Activated CD8-positive, alpha-beta T cell treated with anti-CD3 and anti-CD28 coated beads, Interleukin-2, amount 10 ng/mL, durations not matched to agents 7 days and 5 days (primary cell): ENCODE measurements at places on chromosomes 12 and 14.

DNA sequence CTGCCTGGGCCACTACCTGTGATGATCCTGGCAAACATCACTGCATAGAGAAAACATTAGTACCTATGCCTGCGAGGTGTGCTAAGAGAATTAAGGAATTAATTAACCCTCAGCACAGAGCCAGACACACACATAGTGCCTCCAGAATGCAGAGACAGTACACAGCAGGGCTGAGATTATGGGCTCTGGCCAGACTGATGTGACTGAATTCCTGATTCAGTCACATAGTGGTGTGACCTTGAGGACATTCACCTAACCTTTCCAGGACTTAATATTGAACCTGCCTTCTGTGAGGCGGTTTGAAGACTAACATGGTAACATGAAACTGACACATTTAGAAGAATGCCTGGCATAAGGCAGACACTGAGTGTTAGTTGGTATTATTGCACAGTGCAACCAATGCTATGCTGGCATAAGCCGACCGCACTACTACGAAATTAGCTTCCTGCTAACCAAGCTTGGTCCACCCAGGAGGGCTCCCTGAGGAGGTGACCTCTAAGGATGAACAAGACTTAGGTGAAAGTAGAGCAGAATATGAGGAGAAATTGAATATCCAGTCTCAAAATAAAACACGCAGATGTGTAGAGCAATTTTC, 32.0 kb upstream of the SELPLG start:
- no peak overlapping the region for H3K4me3 ChIP-seq
- H3K27ac ChIP-seq = no peak overlapping the region
- H3K36me3 ChIP-seq = peaks cover 5% of the 10 kb centered on the region
- no peaks in the 10 kb centered on the region for H3K27me3 ChIP-seq
- DNase-seq = no peak

DNA sequence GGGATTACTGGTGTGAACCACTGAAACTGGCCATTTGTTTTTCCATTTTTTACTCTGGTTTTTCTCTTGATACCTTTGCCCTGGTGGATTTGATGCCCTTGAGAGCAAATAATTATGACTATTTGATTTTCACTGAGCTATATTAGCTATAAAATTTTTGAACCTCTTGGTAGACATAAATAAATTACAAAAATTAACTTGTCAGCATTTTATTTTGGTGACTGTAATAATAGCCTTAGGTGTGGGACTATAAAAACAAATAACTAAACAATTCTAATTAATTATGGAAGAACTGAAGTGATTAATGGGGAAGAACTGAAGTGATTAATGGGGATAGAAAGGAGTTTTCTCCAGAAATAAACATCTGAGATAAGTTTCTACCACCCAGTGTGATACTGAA, 62.7 kb downstream of the CAND1 start:
- H3K27me3 ChIP-seq = no peaks in the 10 kb centered on the region
- DNase-seq = no peak
- peaks cover 5% of the 10 kb centered on the region for H3K4me1 ChIP-seq
- H3K27ac ChIP-seq = no peak overlapping the region
- no peak overlapping the region for H3K4me3 ChIP-seq

- peaks cover 7% of the 10 kb centered on the region for H3K36me3 ChIP-seq
- H3K27ac ChIP-seq = peak overlapping the region; percentile 98
- H3K4me3 ChIP-seq = peak overlapping the region; percentile 82
These were observed 878 bp upstream of the R3HDM2 start for GRCh38 chr12:57431654-57432188.

DNA sequence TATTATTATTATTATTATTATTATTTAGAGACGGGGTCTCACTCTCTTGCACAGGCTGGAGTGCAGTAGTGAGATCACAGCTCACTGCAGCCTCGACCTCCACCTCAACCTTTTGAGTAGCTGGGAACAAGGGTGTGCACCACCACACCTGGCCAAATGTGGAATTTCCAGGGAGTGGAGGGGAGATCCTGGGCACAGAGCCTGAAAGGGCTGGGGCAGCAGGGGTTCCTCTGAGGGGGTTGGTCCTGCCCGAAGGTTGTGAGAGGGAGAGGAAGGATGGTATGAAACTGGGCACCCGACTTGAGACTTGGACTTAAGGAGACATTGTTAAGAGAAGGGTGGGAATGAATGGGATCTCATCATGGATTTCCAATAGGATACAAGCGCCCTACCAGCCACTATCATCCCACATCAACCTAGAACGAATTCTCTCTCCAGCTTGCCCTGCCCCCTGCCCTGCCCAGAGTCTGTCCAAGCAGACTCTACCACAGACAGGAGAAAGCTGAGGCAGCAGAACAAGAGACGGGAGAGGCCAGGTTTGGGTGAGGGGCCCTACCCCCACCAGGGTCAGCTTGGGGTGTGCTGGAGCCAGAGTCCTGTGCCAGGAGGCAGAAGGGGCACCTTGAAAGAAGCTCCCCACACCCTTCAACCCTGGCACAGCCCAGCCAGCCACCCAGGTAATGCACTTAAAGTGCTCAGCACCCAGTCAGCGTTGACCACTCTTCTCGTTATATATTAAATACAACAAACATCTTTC, 2.4 kb upstream of the DYNC1H1 start:
- H3K4me1 ChIP-seq = peaks cover 30% of the 10 kb centered on the region
- peaks cover 3% of the 10 kb centered on the region for H3K27me3 ChIP-seq
- no peak overlapping the region for H3K4me3 ChIP-seq
- peaks cover 5% of the 10 kb centered on the region for H3K36me3 ChIP-seq

DNA sequence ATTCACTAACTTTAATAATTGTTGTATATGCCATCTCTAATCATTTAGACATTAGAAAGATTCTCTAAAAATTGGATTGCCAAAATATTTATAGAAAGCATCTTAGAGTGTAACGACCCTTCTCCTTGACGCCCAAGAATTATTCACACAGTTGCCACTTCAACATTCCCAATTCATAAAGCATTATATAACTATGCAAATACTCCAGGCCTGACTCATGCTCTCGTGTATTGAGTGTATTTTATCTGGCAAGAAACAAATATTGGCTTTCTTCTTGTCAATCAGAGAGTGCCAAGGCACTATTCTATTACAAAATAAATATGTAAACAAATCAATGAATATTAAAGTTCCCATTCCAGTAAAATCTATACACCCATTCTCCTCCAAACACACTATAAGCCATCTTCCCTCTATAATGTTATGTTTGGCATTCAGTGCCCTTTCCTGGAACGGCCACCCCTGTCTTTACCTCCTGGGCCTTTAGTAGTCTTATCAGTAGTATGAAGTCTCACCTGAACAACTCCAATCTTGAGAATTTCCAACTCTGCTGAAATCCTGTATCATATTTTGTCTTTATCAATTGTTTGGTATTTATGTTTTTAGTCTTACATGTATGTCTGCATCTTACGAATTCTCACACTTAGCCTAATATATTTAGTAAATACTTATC, 182.6 kb downstream of the PIK3C2G start:
- no peaks in the 10 kb centered on the region for H3K36me3 ChIP-seq
- H3K27me3 ChIP-seq = no peaks in the 10 kb centered on the region
- H3K4me1 ChIP-seq = no peaks in the 10 kb centered on the region
- no peak for DNase-seq
- H3K27ac ChIP-seq = no peak overlapping the region
- H3K4me3 ChIP-seq = no peak overlapping the region

DNA sequence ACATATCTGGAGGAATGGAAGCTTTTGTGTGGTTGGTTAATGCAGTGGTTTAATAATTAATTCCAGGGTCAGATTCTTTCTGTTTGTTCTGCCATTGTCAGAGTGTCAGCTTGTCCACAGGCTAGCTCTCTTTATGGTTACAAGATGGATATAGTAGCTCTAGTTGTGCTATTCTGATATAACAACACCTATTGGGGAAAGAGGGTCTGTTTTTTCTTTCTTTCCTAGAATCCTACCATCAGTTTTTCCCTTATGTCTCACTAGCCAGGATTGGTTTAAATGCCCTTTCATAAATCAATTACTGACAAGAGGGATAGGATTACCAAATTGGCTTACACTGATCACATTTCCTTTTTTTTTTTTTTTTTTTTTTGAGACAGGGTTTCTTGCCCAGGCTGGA, 27.8 kb downstream of the CNOT2 start:
- no peak overlapping the region for H3K4me3 ChIP-seq
- no peak for DNase-seq
- peaks cover 24% of the 10 kb centered on the region for H3K4me1 ChIP-seq
- H3K36me3 ChIP-seq = peaks cover 40% of the 10 kb centered on the region

DNA sequence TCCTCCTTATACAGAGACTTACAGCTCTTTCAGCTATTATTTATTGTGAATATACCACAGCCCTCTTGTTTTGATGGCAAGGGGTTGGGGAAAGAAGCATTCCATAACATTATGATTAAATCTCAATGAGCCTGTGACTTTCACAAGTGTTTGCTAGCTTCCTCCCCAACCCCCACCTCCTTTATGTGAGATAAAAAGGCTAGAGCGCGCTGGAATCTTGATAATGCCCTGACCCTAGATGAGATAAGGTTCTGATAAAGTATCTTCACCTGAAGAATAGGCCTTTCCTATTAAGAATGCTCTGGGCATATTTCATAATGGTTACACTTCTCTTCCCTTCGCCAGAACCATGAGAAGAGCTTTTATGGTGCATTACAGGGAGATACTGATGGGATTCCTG, 236.8 kb downstream of the CCDC91 start:
- no peaks in the 10 kb centered on the region for H3K36me3 ChIP-seq
- H3K4me3 ChIP-seq = no peak overlapping the region
- DNase-seq = no peak
- no peaks in the 10 kb centered on the region for H3K4me1 ChIP-seq
- no peaks in the 10 kb centered on the region for H3K27me3 ChIP-seq

DNA sequence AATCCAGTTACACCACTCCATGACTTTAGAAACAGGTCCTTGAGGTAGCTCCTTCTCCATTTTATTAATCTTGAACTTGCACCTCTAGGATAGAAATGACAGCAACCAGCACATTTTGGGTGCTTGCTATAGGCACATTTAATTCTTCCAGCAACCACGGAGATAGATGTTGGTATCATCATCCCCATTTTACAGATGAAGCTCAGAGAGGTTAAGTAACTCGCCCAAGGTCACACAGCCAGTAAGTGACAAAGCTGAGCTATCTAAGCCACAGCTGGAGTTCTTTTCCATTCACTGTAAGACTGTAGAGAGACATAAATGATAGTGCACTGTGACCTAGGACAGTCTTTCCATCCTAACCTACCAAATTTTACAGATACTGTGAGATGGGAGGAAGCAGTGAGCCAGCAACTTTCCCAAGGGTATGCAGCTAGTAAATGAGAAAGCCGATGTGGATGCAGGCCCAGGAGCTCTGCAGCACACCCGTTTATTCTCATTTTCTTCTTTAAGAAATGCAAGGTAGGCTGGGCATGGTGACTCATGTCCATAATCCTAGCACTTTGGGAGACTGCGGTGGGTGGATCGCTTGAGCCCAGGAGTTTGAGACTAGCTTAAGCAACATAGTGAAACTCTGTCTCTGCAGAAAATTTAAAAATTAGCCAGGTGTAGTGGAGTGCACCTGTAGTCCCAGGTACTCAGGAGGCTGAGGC, 103.2 kb downstream of the TBX5 start:
- H3K27ac ChIP-seq = no peak overlapping the region
- H3K27me3 ChIP-seq = no peaks in the 10 kb centered on the region
- no peaks in the 10 kb centered on the region for H3K4me1 ChIP-seq

GRCh38 chr14:37597914-37598746, 2.7 kb downstream of the TTC6 start:
- H3K36me3 ChIP-seq = peaks cover 11% of the 10 kb centered on the region
- H3K27me3 ChIP-seq = peaks cover 65% of the 10 kb centered on the region
- no peak overlapping the region for H3K27ac ChIP-seq
- H3K4me1 ChIP-seq = peaks cover 21% of the 10 kb centered on the region

GRCh38 chr12:77382096-77382742, 316.9 kb upstream of the E2F7 start:
- H3K27me3 ChIP-seq = no peaks in the 10 kb centered on the region
- no peak overlapping the region for H3K27ac ChIP-seq
- H3K36me3 ChIP-seq = no peaks in the 10 kb centered on the region
- H3K4me3 ChIP-seq = no peak overlapping the region
- DNase-seq = no peak

- no peaks in the 10 kb centered on the region for H3K27me3 ChIP-seq
- H3K4me1 ChIP-seq = peaks cover 18% of the 10 kb centered on the region
- H3K36me3 ChIP-seq = peaks cover 13% of the 10 kb centered on the region
- H3K4me3 ChIP-seq = no peak overlapping the region
These were observed 24.4 kb downstream of the RCOR1 start for GRCh38 chr14:102616799-102617198.

GRCh38 chr14:104977681-104978653, at the start of gene AHNAK2:
AHNAK2 (minus strand) TSS chr14:104978374; CDS start chr14:104978237, 137 bp downstream.
- peak within 1 kb of the TSS; percentile 61 for H3K4me3 ChIP-seq
- peaks cover 30% of the 10 kb centered on the region for H3K27me3 ChIP-seq
- peaks cover 10% of the 10 kb centered on the region for H3K4me1 ChIP-seq
- H3K27ac ChIP-seq = no peak within 1 kb of the TSS
- H3K36me3 ChIP-seq = no peaks in the 10 kb centered on the region
- DNase-seq = peak; percentile 44

- DNase-seq = no peak
- no peak overlapping the region for H3K4me3 ChIP-seq
- H3K4me1 ChIP-seq = no peaks in the 10 kb centered on the region
These were observed 24.3 kb downstream of the TM7SF3 start for GRCh38 chr12:26989873-26990272.
